ENCODE measurements at places on chromosomes 16 and 17.

GRCh38 chr17:79919164-79919585 is 79.9 kb upstream of the CBX4 start:
- peaks cover 56% of the 10 kb centered on the region for H3K4me1 ChIP-seq
- H3K27me3 ChIP-seq: peaks cover 3% of the 10 kb centered on the region
- H3K4me3 ChIP-seq: no peak overlapping the region
- H3K36me3 ChIP-seq: no peaks in the 10 kb centered on the region

DNA sequence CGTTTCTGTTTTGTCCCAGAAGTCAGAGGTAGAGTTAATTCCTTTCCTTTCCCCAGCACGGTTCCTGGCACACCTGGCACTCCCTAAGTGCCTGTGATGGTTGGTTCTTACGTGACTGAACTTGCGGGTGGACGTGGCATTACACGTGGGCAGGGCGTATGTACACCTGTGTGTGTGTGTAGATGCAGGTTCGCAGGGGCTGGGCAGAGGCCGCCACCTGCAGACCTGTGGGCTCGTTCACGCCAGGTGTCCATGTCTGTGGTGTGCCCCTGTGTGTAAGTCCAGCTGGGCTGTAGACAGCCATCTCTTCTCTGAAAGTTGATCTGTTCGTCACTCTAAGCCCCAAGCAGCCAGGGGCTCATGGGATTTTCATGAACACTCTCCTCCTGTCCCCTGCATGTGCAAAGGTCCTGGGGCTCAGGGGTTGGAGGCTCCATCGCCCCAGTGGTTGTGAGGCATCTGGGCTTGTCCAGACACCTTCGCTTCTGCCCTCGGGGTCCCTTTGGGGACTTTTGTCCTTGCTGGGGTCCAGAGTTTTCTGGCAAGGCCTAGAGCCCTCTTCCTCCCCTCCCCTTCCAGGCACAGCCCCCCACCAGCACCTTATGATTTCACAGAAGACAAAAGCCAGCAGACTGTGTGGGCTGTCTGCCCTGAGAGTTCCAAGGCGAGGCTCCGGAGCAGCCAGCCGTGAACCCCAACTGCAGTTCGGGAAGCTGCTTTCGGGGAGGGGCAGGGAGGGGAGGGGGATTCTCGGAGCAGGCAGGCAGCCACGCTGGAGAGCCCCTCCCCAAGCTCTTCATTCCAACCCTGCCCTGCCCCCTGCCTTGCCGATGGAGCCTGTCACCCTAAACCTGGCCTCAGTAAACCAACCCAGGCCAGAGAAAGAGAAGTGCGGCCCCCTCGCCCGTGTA is 5.4 kb upstream of the FSCN2 start:
- H3K36me3 ChIP-seq: no peaks in the 10 kb centered on the region
- H3K4me3 ChIP-seq: no peak overlapping the region
- peaks cover 20% of the 10 kb centered on the region for H3K27me3 ChIP-seq
- no peak for DNase-seq
- no peak overlapping the region for H3K27ac ChIP-seq

- no peak for DNase-seq
- no peaks in the 10 kb centered on the region for H3K27me3 ChIP-seq
- no peak overlapping the region for H3K27ac ChIP-seq
- H3K36me3 ChIP-seq: peaks cover 71% of the 10 kb centered on the region
- H3K4me3 ChIP-seq: no peak overlapping the region
These were observed 22.5 kb downstream of the SLC38A10 start for GRCh38 chr17:81272616-81273015.

DNA sequence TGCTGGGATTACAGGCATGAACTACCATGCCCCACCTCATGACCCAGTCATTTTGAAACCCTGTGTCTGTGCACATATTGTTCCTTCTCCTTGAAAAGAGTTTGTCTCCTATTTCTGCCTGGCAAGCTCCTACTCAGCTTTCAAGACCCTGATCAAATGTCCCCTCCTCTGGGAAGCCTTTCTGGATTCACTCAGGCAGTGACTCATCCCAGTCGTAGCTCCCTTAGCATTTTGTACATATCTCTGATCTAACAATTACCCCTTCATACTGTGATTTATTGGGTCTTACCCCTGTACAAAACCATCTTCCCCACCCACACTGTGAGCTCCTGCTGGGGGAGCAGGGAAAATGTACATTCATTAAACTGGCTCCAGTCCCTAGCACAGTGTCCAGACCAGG is 18.1 kb upstream of the ABCC12 start:
- H3K4me1 ChIP-seq: no peaks in the 10 kb centered on the region
- no peaks in the 10 kb centered on the region for H3K27me3 ChIP-seq
- no peaks in the 10 kb centered on the region for H3K36me3 ChIP-seq
- no peak overlapping the region for H3K27ac ChIP-seq
- no peak overlapping the region for H3K4me3 ChIP-seq

- no peak overlapping the region for H3K4me3 ChIP-seq
- no peak overlapping the region for H3K27ac ChIP-seq
- H3K4me1 ChIP-seq: no peaks in the 10 kb centered on the region
- no peaks in the 10 kb centered on the region for H3K27me3 ChIP-seq
These were observed 36.4 kb downstream of the EFCAB5 start for GRCh38 chr17:29977836-29978235.

DNA sequence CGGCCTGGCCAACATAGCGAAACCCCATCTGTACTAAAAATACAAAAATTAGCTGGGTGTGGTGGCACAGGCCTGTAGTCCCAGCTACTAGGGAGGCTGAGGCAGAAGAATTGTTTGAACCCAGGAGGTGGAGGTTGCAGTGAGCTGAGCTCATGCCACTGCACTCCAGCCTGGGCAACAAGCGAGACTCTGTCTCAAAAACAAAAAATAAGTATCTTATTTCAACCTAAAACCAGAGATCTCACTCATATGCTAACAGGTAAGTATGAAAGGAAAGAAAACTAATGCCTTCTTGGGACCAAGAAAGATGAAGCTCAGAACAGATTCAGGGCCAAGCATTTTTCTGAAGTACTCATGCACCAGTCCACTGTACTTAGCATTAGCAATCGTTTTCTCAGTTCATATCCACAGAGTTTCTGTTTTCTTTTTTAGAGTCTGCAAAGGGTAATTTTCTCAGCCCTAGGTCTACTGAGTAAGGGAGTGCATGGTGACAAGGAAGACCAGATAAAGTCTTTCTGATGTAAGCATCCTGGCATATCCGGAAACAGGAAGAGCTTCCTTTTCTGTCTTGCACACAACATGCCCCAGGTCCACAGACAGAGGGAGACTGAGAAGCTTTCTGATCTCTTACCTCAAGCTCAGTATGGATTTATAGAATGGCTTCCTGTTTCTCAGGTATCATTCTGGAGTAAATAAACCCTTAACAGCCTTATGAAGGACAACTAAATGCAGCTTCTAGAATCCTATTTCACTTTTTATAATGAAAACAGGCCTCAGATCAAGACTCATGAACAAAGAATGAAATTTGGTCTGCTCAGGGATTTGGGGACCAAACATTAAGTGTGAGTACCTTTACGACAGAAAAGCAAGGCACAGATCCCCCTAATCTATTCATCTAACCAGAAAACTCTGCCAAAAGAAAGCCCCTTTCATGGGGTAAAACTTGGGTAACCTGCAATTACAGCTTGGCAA is 38.7 kb upstream of the FOXJ1 start:
- no peaks in the 10 kb centered on the region for H3K27me3 ChIP-seq
- DNase-seq: no peak
- H3K4me3 ChIP-seq: no peak overlapping the region
- H3K27ac ChIP-seq: no peak overlapping the region
- no peaks in the 10 kb centered on the region for H3K36me3 ChIP-seq
- peaks cover 3% of the 10 kb centered on the region for H3K4me1 ChIP-seq

GRCh38 chr17:74018115-74018514 is 185.4 kb upstream of the RPL38 start:
- H3K4me1 ChIP-seq: no peaks in the 10 kb centered on the region
- no peak overlapping the region for H3K4me3 ChIP-seq
- H3K27ac ChIP-seq: no peak overlapping the region
- DNase-seq: no peak
- peaks cover 3% of the 10 kb centered on the region for H3K27me3 ChIP-seq

DNA sequence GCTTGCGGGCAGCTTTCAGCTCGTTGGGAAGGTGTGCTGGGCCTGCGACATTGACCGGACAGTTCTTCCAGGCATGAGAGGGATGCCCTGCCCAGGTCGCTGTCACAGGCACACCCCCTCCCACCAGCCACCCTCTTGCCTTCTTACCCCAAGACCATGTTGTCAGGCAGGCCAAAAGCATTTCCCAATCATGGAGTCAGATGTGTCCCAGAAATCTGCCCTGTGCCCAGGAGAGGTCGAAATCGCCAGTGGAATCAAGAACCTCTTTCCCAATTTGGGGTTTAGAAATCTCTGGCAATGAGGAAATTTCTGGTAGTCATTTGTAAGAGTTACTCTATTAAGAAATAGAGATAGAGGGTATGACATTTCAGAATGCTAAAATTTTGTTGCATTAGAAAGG is 177.1 kb downstream of the RAB11FIP4 start:
- no peak for DNase-seq
- H3K4me1 ChIP-seq: no peaks in the 10 kb centered on the region
- H3K4me3 ChIP-seq: no peak overlapping the region
- no peaks in the 10 kb centered on the region for H3K27me3 ChIP-seq
- no peak overlapping the region for H3K27ac ChIP-seq

GRCh38 chr16:58655215-58655596 is 25.6 kb upstream of the CNOT1 start:
- peaks cover 40% of the 10 kb centered on the region for H3K4me1 ChIP-seq
- peak overlapping the region; percentile 72 for H3K27ac ChIP-seq
- peak; percentile 85 for DNase-seq
- no peaks in the 10 kb centered on the region for H3K27me3 ChIP-seq
- H3K4me3 ChIP-seq: no peak overlapping the region
- H3K36me3 ChIP-seq: no peaks in the 10 kb centered on the region

DNA sequence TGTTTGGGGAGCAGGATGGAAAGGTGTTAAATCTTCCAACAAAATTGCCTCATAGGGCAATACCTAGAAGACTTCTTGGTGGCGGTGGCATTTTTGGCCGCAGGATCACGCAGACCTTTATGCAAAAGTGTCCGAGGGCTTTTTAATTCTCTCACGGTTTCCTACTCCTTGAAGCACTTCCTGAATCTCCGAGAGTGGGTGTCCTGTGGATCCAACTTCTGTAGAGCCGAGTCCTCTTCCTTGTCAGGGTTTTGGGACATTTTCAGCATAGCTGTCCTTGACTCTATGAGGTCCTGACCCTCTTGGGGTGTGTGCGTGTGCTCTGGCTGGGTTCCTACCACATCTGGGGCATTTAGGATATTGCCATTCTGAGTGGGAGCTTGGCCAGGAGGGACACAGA is 31.7 kb downstream of the IL21R start:
- H3K27ac ChIP-seq: no peak overlapping the region
- no peaks in the 10 kb centered on the region for H3K27me3 ChIP-seq
- DNase-seq: no peak
- no peaks in the 10 kb centered on the region for H3K4me1 ChIP-seq
- H3K4me3 ChIP-seq: no peak overlapping the region

DNA sequence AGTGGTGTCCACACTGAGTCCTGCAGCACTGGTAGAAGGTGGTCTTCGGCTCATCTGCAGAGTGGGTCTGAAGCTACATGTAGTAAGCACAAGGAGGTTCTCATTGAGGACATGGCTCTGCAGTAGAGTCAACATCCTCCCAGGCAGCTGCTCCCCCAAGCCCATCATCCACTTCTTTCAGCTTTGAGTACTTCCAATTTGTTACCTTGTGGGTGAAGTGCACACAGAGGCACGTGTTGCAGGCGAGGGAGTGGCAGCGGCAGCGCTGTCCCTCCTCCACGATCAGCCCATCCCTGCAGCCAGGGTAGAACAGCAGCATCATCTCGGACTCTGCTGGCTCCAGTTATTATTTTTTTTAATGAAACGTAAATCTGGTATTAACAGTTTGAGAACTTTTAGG is 1.8 kb upstream of the SSTR2 start:
- H3K27ac ChIP-seq: no peak overlapping the region
- H3K27me3 ChIP-seq: peaks cover 71% of the 10 kb centered on the region
- DNase-seq: peak; percentile 43
- peaks cover 17% of the 10 kb centered on the region for H3K4me1 ChIP-seq
- H3K36me3 ChIP-seq: no peaks in the 10 kb centered on the region

- H3K4me1 ChIP-seq: peaks cover 9% of the 10 kb centered on the region
- no peak overlapping the region for H3K4me3 ChIP-seq
- H3K36me3 ChIP-seq: peaks cover 39% of the 10 kb centered on the region
These were observed 4.3 kb upstream of the CYBA start for GRCh38 chr16:88655053-88655732.

GRCh38 chr17:49487183-49487582 is 7.9 kb upstream of the NGFR start:
- peaks cover 3% of the 10 kb centered on the region for H3K4me1 ChIP-seq
- H3K27ac ChIP-seq: no peak overlapping the region
- no peak overlapping the region for H3K4me3 ChIP-seq

GRCh38 chr16:66296591-66296990 is 69.9 kb upstream of the CDH5 start:
- no peak overlapping the region for H3K4me3 ChIP-seq
- H3K27ac ChIP-seq: no peak overlapping the region
- H3K36me3 ChIP-seq: no peaks in the 10 kb centered on the region
- H3K27me3 ChIP-seq: peaks cover 4% of the 10 kb centered on the region
- DNase-seq: no peak

- H3K4me3 ChIP-seq: no peak overlapping the region
- no peak overlapping the region for H3K27ac ChIP-seq
- no peaks in the 10 kb centered on the region for H3K4me1 ChIP-seq
- no peaks in the 10 kb centered on the region for H3K36me3 ChIP-seq
- H3K27me3 ChIP-seq: no peaks in the 10 kb centered on the region
These were observed 366.6 kb upstream of the CCL2 start for GRCh38 chr17:33888455-33888854.

GRCh38 chr16:10865991-10866966 is 10.7 kb upstream of the CIITA start:
- no peaks in the 10 kb centered on the region for H3K36me3 ChIP-seq
- peak overlapping the region; percentile 10 for H3K4me3 ChIP-seq
- no peak overlapping the region for H3K27ac ChIP-seq
- no peak for DNase-seq

DNA sequence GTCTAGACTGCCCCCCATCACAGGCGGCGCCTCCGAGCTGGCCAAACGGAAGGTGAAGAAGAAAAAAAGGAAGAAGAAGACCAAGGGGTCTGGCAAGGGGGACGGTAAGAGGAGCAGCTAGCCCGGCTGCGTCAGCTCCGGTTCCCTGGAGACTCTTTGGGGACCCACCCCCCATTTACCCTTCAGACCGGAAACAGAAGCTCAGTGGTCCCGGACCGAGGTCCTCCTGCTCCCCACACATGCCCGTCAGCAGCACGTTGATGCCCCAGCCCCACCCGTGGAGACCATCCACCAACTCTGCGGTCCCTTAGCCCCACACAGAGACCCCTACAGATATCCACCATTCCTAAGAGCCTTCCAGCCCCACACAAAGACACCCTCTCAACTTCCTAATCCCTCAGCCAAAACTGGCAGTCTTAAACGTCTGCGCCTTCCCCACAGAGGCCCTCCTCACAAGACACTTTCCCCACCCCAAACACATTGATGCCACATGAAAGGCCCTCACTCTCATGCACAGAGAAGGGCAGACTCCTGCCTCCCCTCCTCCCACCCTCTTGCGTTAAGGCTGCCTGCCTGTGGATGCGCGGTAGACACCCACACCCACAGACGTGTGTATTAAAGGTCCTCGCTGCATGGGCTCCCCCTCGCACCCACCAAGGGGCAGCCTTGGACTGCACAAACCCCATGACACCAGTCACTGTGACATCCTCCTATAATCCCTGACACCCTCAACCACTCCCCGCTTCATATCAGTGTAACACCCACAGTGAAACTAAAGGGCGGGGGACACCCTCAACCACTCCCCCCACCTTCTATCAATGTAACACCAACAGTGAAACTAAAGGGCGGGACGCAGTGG is 58.2 kb upstream of the RPH3AL start:
- DNase-seq: peak; percentile 33
- no peaks in the 10 kb centered on the region for H3K36me3 ChIP-seq
- H3K27ac ChIP-seq: no peak overlapping the region
- H3K4me1 ChIP-seq: peaks cover 7% of the 10 kb centered on the region
- H3K27me3 ChIP-seq: no peaks in the 10 kb centered on the region
